Bronchial epithelial cell (primary cell): ENCODE measurements at places on chromosomes 4 and X.

- peak; percentile 3 for DNase-seq
These were observed 1.8 kb downstream of the FGF5 start for GRCh38 chr4:80268081-80268823.

GRCh38 chrX:136159611-136160025 lies 12.3 kb downstream of the FHL1 start:
- DNase-seq = no peak

DNA sequence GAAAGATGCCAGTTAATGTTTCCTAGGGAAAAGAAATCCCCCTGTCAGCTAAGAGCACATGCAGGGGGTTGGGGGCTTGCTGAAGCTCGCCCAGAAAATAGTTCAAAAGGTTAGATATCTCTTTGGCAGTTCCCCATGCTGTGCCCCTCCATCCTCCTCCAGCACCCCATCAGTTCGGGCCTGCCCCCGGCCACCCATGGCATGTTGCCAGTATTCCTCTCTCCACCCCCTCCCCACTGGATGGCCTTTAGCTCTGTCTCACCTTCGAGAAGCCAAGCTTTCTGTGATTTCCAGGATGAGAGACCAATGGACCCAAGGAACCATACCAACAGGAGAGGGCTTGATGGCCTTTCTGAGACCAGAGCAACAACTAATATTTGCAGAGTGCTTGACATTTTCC lies 5.2 kb downstream of the RAB33A start:
- DNase-seq = no peak

DNA sequence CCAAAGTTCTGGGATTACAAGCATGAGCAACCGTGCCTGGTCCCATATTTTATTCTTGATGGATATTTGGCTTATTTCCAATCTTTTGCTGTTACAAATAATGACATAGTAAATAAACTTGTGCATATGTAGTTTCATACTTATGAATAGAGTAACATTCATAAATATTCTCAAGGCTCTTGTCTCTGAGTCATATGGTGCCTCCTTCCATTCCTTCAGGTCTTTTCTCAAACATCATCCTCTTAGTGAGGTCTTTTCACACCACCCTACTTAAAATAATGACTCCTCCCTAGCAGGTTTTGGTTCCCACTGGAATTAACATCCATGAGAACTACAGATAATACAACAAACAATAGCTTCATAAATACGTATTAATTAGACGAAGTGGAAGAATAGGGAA lies 416.6 kb downstream of the IQCM start:
- no peak for DNase-seq

DNA sequence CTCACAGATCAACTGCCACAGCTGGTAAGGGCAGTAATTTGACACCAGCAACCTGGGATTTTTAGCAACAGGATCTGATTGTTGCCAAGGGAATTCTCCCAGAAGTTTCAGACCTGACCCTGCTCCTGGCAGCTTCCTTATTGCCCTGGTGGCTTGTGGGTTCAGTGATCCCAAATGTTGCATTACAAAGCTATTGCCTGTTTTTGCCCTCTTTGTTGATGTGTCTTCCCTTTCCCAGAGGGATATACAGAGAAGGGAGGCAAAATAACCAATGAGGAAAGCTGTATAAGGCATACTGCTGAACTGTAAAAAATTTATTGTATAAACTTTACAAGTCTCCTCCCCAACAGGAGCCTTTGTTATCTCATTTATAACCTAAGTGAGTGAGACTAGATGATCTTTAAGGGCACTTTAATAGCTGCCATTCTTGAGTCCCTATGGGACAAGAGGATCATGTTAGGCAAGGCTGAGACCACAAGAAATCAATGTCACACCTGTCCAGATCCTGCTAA lies 22.2 kb downstream of the VSIG4 start:
- DNase-seq = no peak

DNA sequence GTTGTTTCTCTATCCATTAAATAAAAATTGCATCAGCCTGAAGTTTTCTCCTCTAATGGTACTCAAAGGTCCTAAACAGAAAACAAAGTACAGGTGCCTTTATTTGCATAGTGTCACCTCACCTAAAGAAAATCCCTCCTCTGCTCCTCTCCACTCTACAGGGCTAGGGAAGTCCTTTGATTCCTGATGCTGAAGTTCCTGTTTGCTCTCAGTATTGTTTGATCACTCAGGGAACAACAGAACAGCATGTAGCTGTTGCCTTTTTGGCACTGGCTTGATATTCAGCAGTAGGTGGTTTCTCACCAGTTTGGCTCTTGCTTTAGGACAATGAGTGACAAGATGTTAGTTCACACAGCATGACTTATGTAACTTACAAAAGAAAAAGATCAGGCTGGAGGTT lies 156.2 kb upstream of the SLC7A11 start:
- DNase-seq = peak; percentile 2

DNA sequence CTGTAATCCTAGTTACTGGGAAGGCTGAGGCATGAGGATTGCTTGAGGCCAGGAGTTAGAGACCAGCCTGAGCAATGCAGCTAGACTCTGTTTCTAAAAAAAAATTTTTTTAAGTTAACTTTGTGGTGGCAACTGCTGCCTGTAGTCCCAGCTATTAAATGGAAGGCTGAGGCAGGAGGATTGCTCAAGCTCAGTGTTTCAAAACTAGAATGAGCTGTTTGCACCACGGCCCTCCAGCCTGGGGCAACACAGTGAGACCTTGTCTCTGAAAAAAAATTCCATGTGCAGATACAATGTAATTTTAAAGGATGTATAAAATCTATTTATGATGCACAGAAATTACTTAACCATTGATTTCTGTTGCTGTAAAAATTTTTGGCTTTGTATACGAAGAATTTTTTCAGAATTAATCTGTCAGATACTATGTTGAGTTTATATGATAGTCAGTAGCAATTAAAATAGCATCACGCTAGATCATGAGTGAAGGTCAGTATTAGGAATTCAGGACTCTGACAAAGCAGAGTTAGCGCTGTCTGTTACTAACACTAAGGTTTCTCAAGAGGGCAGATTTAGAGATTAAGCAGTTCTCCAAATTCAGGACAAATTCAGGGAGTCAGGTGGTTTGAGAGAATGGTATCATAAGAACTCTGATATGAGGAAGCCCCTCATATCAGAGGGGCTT lies 8.3 kb upstream of the AGA start:
- peak; percentile 29 for DNase-seq

DNA sequence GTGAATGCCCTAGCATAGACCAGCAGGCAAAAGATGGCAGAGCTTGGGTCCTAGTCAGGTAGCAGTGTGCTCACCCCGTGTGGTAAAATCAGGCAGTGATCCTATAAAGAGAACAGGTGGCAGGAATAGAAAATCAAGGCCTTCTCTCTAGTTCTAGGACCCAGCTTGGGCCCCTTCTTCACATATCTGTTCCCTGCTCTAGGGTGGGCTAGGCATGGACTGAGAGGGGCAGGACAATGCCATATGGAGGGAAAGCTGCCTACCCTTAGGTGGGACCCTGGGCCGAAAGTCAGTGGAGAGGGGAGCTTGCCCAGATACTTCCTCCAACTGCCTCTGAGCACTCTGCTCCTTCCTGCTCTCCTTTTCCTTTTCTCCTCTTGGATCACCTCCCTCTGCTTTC lies 117.4 kb upstream of the NALF2 start:
- no peak for DNase-seq

- peak; percentile 13 for DNase-seq
These were observed 48.0 kb upstream of the TMEM164 start for GRCh38 chrX:109954955-109955354.

GRCh38 chr4:5746829-5747737 lies 36.1 kb downstream of the EVC start:
- peak; percentile 46 for DNase-seq

- no peak for DNase-seq
These were observed 630.4 kb upstream of the BOD1L1 start for GRCh38 chr4:14257903-14258302.

DNA sequence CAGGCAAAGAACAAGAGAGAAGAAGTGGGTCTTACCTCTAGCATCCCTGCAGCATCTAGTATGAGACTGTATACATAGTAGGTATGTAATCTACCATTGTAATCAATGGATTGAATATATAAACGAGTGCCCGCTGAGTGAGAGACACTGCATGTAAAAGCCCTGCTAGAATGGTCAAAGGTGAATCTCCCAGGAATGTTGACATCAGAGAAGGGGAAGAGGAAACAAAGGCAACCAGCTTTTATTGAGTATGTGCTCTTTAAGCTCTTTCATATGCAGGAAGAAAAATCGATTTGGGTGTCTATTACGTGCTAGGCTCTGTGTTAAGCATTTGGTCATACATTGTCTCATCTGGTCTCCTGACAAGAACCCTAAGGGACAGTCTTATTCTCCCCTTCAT lies 91.9 kb upstream of the KLHL13 start:
- DNase-seq = no peak

- DNase-seq = no peak
These were observed 42.5 kb upstream of the CBR4 start for GRCh38 chr4:169052594-169052945.

DNA sequence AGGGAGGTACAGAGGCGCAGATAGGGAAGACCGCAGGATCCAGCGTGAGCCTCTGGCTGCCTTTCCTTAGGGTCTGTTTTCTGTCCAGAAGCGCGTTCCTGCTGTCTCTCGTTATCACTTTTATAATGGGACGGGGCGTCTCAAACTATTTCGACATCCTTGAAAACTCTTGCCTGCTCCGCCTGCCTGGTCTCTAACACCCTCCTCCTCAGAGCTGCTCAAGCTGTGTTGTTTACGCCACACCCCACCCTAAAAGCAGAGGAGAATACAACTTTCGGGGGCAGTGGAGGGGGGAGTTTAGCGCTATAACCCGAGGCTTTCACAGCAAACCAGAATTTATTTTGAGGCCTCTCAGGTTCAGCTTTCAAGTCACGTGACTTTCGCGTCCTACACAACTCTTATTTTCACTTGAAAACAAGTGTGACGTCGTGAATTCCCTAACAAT lies 646 bp upstream of the FAM3A start:
- DNase-seq = peak; percentile 6

DNA sequence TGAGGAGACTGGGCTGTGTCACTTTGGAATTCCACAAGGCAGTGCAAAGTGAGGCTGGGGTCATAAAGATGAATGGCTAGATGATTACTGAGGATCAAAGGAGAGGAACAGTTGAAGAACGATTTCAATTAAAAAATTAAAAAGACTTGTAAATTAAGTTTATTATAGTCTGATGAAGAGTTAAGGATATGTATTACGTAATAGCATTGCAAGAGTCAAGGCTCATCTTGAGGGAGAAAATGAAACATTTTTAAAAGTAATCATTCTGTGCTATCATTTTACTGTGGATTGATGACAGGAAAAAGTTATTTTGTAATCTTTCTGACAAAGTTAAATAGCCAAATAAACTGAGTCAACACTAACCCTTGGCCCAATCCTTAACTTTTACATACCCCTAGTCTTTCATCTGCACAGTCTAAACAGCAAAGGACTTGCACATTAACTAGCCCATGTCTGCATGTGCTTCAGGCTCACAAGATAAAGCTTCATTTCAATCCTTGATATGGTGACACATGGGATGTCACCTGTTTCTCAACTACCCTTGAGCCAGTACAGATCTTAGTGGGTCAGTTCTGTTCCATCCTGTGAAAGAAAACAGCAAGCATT lies 465.5 kb upstream of the CTSO start:
- DNase-seq = no peak

- DNase-seq = no peak
These were observed 308.7 kb downstream of the PDGFC start for GRCh38 chr4:156662921-156663320.

DNA sequence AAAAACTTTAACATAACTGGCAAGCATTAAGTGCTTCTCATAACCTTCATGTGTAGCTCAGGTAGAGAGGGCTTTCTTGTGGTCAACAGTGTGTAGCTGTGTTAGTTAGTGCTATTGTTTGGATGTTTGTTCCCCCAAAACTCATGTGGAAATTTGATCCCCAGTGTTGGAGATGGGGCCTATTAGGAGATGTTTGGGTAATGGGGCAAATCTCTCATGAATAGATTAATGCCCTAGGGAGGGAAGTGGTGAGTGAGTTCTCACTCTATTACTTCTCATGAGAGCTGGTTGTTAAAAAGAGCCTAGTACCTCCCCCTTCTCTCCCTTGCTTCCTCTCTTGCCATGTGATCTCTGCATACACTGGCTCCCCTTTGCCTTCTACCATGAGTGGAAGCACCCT lies 16.5 kb upstream of the SLC25A43 start:
- no peak for DNase-seq

DNA sequence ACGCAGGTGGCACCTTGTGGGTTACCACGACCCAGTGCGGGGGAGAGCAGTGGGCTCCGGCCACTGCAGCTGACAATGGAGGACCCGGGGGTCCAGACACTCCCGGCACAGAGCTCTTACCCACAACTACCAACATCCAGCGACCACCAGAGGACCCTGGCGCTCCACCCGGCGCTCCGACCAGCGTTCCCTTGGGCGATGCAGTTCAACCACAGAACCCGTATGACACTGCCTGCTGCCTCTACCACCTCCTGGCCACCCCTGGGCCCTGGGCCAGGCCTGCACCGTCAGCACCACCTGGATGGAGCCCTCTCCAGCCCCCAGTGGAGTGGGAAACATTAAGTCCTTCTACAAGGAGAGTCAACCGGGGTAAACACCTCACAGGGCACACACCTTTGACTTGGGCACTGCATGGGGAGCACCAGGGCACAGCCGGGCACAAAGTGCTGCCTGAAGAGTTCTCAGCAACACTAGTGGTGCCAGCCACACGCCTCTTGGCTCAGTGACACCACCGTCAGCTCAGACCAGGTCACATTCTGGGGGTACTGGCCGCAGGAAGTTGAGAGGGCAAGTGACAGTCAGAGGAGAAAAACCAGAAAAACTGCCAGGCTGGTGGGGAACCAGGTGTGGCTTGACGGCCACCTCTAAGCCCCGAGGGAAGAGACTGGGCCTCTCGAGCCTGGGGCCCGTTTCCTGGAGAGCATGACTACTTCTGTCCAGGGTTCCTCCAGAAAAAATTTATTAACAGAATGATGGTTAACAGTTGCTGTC lies 2.6 kb downstream of the CTBP1 start:
- no peak for DNase-seq

- no peak for DNase-seq
These were observed 444.0 kb upstream of the TRAM1L1 start for GRCh38 chr4:117529401-117529800.

DNA sequence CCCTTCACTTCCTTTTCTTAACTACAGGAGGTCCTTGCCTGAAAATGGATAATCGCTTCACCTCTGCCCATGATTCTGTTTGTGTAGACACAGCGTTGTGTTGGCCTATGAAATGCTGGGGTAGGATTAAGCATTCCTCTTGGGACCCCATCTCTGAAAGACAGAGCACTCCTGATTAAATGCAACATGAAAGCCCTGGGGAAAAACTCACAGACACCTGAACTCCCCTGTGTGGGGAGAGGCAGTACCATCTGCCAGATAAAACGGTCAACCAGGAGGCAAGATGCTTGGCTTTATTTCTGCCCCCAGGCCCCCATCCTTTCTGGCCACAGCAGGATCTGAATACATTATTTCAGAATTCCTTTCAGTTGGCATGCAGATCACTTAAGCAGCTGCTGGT lies 1.9 kb downstream of the LGI2 start:
- DNase-seq = no peak

GRCh38 chr4:1115528-1116293 lies 2.3 kb upstream of the RNF212 start:
- peak; percentile 65 for DNase-seq

DNA sequence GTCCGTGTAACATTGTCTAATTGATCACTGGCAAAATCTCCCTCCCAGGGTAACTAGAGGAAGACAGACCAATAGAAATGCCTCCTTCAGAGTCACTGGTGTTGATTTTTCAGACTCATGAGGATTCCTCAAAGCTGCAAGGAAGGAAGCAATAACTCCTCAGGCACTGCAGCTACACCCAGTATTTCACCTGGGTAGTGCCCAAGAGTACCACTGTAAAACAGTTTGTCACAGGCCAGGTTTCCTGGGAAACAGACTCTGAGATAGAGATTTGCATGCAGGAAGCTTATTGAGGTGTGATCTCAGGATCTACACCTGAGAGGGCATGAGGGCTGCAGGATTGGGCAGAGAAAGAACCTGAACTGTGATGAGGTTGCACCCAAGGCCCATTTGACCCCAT lies 240.7 kb upstream of the ATP6AP2 start:
- no peak for DNase-seq
